ENCODE measurements at places on chromosomes 3 and 15.

- DNase-seq: no peak
These were observed 760.4 kb upstream of the SEMA6D start for GRCh38 chr15:46956881-46957280.

DNA sequence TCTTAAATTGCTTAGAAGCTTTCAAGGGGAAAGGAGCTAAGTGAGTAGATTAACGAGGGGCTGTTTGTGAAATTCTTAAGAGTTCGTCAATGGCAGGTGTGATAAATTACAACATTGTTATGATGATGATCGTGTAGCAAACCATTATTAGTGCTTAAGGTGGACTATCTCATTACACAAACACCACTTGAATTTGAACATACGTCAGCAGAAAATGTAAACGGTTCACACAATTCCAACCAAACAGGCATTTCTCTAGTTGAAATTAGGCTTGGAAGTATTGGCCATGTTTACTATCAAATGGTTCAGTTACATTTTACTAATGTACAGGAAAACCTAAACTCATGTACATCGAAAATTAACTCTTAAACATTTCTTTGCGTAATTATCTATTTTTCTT is 102.8 kb downstream of the PYDC2 start:
- no peak for DNase-seq

GRCh38 chr15:52011711-52012144 is 7.3 kb upstream of the MAPK6 start:
- no peak for DNase-seq

DNA sequence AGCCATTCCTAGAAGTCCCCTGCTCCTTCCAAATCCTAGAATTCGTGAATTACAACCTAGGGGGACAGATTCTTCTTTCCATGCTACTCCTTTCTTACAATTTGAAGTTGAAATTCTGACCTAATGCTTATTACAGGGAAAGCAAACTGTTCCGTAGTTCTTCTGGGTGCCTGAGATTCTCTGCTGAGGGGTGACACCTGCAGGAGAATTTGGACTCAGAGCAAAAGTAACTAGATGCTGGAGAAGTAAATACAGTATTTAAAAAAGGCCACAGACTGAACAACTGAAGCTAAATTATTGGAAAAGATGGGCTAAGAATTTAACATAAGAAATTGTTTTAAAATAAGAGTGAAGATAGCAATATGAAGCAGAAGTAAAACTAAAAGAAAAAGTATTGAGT is 37.9 kb downstream of the ACAD9 start:
- DNase-seq: no peak

- DNase-seq: no peak
These were observed 59.7 kb upstream of the MBNL1 start for GRCh38 chr3:152209060-152209459.

DNA sequence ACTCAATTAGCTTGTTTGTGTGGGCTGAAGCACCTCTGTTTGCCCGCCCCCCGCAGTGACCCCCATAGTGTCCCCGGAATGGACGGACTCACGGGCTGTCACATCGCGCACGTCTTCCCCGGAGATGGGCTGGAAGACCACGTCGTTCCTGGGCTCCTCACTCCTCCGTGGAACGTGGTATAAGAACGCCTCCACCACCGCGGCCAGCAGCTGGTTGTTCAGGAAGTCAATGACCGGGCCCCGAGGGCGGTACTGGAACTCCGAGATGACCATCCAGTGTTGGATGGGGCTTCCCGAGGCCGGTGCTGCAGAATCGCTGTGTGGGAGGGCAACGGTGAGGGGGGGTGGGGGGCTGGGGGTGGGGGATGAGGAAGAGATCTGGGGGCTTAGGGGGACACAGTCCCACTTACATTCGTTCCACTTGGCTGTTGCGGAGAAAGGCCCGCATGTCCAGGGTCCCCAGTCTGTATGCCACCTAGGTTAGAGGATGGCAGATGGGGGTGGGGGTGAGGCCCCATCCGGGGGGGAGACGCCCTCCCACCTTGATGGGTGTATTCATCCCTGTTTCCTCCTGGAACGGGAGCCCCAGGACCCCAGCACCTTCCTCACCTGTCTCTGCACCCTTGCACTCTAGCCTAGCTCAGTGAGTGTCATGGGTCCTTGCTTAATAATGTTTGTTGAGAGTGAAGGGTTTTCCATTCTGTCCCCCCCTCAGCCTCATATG is 30.2 kb downstream of the MUC20 start:
- no peak for DNase-seq

DNA sequence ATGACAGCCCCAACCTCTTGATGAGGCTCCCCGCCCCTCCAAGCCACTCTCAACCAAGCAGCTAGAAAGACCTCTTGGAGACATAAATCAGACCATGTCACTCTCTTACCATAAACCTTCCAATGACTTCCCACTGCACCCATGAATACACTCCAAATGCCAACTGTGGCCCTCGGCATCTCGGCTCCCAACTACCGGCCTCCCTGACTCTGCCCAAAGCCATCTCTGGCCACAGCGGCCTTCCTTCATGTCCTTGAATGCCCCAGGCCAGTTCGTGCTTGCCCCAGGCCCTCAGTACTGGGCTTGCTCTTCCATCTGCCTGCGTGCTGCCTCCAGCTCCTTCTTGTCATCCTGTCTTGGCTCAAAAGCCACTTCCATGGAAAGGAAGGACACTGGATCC is 32.0 kb downstream of the HCN4 start:
- DNase-seq: no peak
